Testis (tissue), 5 donors: ENCODE measurements at places on chromosomes 2 and 18.

DNA sequence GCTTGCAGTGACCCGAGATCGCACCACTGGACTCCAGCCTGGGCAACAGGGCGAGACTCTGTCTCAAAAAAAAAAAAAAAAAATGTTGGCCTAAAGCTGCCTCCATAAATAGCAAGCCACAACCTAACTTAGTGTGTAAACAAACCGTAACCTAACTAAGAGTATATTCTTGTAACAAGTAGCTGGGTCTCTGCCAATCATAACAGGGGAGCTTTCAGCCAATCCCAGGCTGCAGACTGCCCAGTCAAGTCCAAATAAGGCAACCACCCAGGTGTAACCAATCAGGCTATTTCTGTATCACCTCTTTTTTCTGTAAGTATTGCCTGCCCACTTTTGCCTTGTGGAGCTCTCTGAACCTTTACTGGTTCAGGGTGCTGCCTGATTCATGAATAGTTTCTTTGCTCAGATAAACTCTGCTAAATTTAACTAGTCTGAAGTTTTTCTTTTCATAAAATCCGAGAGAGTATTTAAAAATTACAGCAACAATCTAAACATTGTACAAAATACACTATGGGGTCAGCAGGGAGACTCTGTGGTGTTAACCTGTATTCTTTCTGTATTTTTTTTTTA is 4.5 kb downstream of the PSTPIP2 start:
- DNase-seq, result no peak

DNA sequence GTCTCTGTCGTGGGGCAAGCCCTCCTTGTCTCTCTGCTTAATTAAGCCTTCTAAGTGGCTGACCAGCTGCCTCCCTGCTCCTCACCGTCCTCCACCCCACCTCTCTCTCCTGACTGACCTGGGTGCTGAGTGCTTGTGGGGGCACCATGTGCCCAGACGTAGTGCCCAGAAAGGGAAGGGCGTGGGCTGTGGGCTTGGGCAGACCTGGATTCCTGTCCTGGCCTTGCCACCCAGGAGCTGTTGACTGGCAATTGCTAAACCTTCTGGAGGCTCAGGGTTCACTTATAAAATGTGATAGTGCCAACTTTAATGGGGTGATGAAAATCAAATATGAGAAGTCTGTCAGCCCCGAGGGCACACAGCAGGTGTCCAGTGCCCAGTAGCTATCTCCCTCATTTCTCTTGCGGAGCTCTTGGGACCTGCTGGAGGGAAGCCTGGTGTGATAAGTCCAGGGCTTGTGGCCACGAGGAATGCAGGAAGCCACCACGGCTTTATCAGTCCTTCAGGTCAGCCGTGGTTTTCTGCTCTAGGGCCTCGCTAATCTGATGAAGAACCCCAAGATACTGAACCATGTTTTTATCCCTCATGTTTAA is 22.0 kb upstream of the INHBB start:
- DNase-seq, result no peak

DNA sequence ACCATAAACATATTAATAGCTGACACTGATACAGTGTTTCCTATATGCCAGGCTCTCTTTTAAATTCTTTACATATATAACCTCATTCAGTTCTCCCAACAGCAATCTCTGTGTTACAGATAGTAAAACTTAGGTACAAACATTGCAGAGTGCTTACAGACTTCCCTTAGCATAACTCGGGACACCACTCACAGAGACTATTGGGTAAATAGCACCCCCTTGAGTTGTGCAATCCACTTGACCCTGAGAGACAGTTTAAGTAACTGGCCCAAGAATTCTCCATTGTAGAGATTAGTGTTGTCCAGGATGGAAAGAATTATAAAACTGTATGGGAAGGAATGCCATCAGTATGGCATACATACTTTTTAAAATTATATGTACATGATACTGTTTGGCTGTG is 110.1 kb downstream of the POLE4 start:
- DNase-seq, result no peak

DNA sequence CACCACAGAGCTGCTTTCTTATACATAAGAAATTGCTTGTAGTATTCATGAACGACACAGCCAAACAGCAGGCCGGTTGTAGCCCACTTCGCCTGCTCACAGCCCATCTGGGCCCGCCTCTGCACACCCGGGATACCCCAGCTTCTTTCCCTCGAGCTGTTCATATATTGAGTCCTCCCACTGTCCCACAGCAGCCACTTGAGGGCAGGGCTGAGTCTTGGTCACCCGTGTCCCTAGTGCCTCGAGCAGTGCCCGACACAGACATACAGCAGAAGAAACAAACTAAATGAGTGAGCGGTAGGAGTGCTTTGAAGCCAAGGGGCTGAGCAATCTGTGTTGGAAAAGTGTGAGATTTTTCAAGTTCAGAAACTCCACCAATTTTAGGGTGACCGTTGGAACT is 251.4 kb downstream of the KLHL29 start:
- peak; percentile 25 for DNase-seq

DNA sequence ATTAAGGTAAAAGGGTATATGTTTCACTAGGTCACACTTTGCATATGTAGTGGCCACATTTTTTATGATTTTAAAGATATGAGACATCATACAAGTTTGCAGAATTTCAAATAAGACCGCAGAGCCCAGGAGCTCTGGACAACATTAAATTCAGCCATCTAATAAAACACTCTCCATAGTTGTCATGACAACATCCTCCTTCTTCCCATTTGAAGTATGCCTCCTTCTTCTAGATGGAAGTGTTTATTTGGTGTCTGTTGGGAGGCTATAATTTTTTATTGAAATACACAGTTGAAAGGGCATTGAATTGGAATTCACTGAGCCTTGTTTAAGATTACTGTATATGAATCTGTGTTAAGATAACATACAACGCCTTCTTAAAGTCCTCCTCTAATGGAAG is 467.3 kb downstream of the CMPK2 start:
- no peak for DNase-seq

- DNase-seq, result no peak
Measured at GRCh38 chr2:38185012-38185491, 109.1 kb upstream of the CYP1B1 start.

DNA sequence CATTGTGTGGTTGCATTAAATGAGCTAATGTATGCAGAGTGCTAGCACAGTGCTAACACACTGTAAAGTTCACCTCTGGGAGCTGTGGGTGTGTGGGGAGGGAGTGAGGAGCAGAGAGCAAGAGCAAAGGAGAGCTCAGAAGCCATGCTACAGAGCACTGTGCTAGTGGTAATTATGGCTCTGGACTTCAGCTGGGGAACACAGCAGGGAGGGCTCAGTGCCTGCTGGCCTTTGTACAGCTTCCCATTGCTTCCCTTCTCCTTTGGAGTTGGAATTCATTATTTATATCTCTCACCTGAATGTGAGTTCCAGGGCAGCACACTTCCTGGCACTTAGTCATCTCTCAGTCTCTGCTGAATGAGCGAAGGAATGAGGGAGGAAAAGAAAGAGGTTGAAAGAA is 2.5 kb upstream of the PLA2R1 start:
- DNase-seq, result no peak

- DNase-seq, result no peak
Measured at GRCh38 chr2:105573910-105574655, 170.6 kb upstream of the NCK2 start.

GRCh38 chr2:233353101-233353768 is 1.1 kb upstream of the DGKD start:
- no peak for DNase-seq

- DNase-seq, result no peak
Measured at GRCh38 chr2:35468245-35468644, 887.3 kb upstream of the CRIM1 start.

GRCh38 chr2:222730366-222730999 is 59.0 kb downstream of the MOGAT1 start:
- DNase-seq, result no peak

DNA sequence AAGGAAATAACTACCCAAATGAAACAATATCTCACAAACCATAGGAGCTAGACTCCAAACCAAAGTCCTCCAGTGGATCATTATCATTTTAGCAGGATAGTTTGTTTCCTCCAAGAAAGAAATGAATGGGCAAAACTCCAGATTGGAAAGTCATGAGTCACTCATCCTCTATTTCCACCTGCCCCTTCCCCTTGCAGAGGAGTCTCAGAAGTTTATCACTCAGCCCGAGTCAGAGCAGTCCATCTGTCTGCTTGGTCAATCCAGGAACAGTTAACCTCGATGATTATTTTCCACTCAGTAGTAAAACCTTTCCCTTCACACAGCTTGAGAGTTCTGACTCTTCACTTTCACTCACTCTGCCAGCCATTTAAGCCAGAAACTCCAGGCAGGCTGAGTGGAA is 462.2 kb downstream of the BCL11A start:
- DNase-seq, result no peak

DNA sequence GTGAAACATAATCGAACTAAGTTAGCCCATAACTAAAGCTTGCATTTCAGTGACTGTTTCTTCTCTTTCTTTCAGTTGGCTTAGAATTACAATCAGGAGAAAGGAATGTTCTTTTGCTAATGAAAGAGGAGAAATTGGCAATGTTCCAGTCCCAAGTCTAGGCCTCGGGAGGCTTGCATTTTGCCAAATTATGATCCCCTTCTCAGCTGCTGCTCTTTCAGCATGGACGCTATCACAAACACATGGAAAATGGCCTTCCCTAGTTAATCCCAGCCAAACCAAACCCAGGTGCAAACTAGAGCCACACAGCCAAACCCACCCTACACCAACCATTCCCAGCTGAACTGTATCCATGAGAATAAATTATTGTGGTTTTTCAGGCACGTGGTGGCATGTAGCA is 605.2 kb upstream of the LRRTM4 start:
- no peak for DNase-seq

DNA sequence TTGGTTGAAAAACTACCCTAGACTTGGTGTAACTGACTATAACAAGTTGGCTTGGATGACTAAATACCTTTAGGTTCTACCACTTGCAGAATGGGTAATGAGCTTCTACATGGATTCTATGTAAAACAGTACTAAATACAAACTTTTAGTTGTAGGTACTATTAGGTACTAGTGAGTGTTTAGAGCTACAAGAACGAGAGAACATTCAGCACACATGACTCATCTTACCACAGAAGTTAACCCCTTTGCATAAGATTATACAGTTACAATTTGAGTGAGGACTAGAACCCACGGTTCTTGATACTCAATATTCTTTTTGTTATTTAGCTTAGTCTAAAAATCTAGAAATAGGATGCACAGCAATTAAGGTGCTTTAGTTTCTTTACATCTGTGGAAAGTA is 101.7 kb upstream of the TFCP2L1 start:
- DNase-seq, result no peak

GRCh38 chr2:240250150-240250984 is 109.9 kb upstream of the OTOS start:
- no peak for DNase-seq

- DNase-seq, result no peak
Measured at GRCh38 chr18:42287047-42287446, 332.0 kb downstream of the PIK3C3 start.

DNA sequence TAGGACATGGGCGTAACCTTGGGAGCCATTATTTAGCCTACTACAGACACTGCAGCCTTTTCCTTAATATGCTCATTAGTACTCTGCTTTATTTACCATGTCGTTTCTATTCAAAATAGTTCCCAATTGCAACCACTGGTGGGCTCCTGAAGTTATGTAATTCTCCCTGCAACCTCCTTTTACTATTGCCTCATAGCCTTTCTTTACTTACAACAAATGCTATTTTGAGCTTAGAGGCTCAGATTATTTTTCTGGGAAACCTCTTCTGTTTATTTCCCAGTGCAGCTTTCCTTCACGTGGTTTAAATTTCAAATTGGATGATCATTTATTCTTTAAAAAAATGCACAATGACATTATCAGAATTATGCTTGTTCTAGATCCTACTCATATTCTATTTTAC is 492.3 kb upstream of the TMEFF2 start:
- DNase-seq, result no peak

DNA sequence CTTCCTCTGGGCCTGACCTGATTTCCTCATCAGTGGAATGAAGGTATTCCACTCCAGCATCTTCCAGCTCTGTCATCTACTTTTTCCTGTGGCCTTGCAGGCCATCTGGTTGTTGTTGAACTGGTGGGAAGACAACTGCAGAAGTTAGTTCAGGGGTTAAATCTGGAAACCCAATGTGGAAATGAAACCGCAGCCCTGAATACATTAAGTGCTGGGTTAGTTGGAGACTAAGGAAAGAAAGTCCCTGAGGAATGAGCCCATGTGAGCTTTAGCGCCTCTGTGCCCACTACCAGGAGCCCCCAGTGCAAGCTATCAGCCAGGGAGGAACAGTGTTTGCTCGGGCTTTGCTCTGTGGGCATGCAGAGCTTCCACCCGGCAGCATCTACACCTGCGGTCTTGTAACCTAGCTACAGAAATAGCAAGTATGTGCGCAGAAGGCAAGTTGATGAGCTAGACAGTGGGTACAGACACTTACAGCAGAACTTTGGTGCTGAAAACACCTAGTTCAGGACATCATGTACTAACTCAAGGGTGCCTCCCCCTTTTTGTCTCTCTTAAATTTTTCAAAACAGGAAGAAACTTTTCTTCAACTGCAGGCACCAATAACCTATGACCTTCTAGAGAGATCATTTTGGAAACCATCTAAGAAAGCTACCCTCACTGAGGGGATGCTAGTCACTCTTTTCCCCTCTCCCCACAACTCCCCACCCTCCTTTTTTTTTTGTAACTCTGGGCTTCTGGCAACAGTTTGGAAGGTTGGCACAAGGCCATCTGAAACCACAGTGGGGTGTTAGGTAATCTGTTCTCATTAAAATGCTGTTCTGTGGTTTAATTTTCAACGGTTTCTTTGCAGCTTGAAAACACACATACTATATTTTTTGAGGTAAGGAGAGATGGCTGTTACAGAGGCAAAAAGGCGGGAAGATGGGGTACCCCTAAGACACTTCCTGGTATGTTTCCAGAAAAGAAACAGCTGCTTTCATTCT is 18.3 kb upstream of the CXCR4 start:
- peak; percentile 43 for DNase-seq

GRCh38 chr2:29495536-29496060 is 380.4 kb downstream of the CLIP4 start:
- DNase-seq, result no peak

DNA sequence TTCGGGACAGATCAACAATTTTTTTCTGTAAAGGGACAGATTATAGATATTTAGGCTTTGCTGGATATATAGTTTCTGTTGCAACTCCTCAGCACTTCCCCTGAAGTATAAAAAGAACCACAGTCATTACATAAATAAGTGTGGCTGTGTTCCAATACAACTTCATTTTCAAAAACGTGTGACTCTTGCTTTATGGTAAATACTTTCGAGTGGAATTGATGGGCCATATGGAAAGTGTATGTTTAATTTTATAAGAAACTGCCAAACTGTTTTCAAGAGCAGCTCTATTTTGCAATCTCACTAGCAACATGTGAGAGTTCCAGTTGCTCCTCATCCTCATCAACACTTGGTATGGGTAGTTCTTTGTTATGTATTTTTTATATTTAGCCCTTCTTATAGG is 370.9 kb downstream of the PLCL1 start:
- DNase-seq, result no peak

DNA sequence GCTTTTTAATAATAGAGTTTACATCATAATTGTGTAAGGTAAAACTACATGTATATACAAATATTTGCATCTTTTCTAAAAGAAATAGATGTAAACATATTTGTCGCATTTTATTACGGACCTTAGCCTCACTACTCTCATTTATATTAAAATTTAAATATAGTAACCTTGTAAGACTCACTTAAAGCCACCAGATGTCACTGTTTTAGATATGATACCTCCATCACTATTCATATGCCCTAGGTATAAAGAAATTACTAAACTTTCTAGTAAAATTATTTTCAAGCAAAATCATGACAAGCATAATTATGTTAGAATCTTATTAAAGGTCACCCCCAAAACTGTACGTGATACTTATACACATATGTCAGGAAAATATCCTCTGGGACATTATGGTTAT is 674.3 kb upstream of the REG3G start:
- no peak for DNase-seq

GRCh38 chr2:163401481-163401880 is 334.3 kb downstream of the FIGN start:
- no peak for DNase-seq
